ENCODE measurements at places on chromosomes 11 and 22. TPM values are rescaled to one million over a fixed set of nuclear protein-coding genes. Genes with fewer than 3 reads are reported as not detected.

DNA sequence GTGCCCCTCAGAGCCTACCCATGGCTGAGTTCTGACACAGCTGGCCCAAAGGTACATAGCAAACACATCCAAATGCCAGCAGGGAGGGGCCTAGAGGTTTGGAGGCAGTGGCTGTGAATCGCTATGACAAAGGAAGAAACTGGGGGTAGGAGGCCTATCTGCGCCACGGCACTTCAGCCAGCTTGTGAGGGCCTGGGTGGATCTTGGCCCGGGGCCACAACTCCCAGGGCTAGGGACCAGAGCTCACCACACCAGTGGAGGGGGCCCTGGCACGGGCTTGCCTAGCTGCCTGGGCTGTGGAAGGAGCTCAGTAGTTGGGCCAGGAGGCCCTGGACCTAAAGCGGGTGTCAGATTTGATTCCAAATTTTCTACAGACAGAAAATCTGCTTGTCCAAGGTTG, 9.4 kb upstream of the NAP1L4 start:
- H3K4me1 ChIP-seq, result peaks cover 77% of the 10 kb centered on the region
- H3K4me3 ChIP-seq, result no peak overlapping the region
- DNase-seq, result peak; percentile 79

The BTG4 gene
- not detected for total RNA-seq

- H3K36me3 ChIP-seq, result peaks cover 1% of the 10 kb centered on the region
- no peak for DNase-seq
- H3K27ac ChIP-seq, result peak overlapping the region; percentile 92
- H3K4me3 ChIP-seq, result no peak overlapping the region
- peaks cover 60% of the 10 kb centered on the region for H3K4me1 ChIP-seq
Measured at GRCh38 chr11:119103793-119104192, 2.1 kb upstream of the DPAGT1 start.

DNA sequence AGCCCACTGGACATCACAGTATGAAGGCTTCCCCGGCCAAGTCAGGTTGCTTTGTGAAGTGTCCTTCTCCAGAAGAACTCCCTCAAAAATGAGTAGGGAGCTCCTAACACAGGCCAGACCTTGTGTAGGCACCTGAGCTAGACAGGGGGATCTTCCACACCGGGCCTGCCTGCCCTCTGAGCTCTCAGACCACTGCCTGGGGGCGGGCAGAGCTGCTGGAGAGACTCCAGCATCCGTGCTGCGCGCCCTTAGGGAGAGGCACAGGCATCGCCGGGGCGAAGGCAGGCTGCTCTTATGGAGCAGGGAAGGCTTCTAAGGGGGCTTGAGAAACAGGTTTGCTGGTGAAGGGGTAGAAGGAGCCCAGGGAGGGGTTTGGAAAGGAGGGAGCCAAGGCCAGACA, 4.4 kb downstream of the KCNJ5 start:
- no peak for DNase-seq
- H3K4me3 ChIP-seq, result no peak overlapping the region
- H3K36me3 ChIP-seq, result no peaks in the 10 kb centered on the region
- peak overlapping the region; percentile 41 for H3K27ac ChIP-seq

- peak overlapping the region; percentile 66 for H3K27ac ChIP-seq
- no peak overlapping the region for H3K4me3 ChIP-seq
- no peaks in the 10 kb centered on the region for H3K36me3 ChIP-seq
- H3K4me1 ChIP-seq, result peaks cover 23% of the 10 kb centered on the region
Measured at GRCh38 chr11:130519128-130519932, 70.9 kb downstream of the ADAMTS15 start.
